Fibroblast of pulmonary artery (primary cell): ENCODE measurements at places on chromosomes 11 and 22.

DNA sequence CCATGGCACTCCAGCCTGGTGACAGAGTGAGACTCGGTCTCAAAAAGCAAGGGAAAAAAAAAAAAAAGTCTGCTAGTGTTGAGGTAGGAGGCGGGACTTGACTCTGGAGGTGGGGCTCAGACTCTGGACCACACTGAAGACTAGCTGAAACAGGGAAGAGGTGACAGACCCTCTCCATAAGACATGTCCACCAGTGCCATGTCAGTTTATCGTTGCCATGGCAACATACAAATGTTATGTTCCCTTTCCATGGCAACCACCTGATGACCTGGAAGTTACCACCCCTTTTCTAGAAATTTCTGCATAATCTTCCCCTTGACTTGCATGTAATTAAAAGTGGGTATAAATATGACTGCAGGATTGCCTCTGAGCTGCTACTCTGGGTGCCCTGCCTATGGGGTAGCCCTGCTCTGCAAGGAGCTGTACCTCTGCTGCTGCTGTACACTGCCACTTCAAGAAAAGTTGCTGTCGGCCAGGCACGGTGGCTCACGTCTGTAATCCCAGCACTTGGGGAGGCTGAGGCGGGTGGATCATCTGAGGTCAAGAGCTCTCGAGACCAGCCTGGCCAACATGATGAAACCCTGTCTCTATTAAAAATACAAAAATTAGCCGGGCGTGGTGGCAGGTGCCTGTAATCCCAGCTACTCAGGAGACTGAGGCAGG, 55.1 kb downstream of the KIAA1671 start:
- no peak for DNase-seq

DNA sequence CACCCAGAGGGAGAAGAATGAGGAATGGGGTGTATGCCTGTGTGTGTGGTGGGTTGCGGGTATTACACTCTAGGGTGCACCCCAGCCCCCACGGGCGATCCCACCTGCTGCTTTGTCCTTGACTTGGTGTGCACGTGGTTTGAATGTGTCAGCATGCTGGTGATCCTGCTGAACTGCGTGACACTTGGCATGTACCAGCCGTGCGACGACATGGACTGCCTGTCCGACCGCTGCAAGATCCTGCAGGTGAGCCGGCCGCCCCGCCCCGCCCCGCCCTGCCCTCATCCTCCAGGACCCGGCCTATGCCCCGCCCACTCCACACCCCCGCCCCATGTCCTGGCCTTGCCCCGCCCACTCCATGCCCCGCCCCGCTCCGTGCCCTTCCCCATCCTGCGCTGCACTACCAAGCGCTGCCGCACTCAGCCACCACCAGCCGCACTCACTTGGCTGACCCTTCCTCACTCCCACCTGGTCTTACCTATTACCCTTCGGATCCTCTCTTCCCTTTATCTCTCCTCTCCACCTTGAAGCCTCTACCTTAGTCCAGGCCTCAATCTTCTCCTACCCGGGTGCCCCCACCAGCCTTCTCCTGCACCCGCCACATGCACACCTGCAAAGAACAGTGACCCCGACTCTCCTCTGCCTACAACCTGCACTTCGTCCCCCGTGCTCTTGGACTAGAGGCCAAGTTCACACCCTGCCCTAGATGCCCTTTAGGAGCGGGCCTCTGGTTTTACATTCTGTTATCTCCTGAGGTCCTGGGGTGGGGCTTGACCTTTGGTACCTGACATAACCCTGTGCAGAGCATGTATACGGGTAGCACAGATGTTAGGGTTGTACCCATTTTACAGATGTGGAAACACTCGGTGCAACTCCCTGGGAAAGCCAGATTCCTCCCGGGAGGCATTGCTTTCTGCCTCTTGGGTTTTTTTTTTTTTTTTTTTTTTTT, 27.7 kb downstream of the CACNA1I start:
- no peak for DNase-seq

DNA sequence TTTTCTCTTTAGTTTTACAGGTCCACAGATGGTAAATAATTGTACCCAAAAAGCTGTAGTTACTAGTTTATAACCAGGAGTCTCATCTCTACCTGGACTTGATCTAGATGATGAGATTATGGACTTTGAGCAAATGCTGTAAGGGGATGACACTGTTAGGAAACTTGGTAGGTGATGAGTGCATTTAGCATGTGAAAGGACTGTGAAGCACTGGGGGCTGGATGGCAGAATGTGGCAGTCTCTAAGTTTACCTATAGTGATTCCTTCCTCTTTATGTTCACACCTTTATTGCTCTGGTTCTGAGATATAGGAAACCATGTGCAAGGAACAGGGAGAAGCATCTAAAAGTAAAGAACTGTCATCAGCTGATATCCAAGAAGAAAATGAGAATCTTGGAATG, 230.7 kb upstream of the CHORDC1 start:
- DNase-seq = no peak

DNA sequence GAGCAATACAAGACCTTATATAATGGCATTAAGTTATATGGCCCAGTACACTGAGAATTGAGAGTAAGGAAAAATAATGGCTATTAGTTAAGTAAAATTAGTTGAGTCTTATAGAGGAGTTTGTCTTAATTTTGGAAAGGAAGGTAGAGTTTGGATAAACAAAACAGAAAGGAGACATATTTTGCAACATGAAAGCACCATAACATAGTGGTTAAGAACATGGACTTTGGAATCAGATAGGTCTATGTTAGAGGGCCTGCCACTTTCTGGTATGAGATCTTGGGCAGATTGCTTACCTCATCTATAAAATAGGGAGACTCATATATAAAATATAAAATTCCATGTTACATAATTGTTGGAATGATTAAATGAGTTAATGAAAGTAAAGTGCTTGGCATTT, 68.9 kb downstream of the CSTPP1 start:
- no peak for DNase-seq

DNA sequence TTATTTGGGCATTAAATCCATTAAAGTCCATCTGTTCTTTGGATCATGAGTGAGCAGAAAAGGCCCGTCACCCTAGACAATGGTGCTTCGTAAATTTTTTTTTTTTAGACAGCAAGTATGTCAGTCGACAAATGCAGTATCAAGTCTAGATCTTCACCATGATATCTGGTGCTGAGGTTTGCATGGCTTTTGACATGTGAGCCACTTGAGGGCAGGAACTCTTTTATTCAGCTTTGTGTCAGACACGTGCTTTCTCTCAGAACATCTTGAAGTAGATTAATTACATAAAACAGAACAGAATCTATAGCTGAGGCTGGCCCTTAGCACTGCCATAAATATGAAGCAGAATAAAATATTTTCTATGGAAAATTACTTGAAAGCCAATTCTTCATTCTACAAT, 62.9 kb upstream of the CARD18 start:
- no peak for DNase-seq

- DNase-seq = no peak
These were observed 35.1 kb downstream of the APOL3 start for GRCh38 chr22:36125434-36125833.

- DNase-seq = no peak
These were observed at the start of gene ANO1 for GRCh38 chr11:70078095-70078780. TSS of gene ANO1 (plus strand) at chr11:70078317. CDS start at chr11:70078607, 290 bp downstream.

DNA sequence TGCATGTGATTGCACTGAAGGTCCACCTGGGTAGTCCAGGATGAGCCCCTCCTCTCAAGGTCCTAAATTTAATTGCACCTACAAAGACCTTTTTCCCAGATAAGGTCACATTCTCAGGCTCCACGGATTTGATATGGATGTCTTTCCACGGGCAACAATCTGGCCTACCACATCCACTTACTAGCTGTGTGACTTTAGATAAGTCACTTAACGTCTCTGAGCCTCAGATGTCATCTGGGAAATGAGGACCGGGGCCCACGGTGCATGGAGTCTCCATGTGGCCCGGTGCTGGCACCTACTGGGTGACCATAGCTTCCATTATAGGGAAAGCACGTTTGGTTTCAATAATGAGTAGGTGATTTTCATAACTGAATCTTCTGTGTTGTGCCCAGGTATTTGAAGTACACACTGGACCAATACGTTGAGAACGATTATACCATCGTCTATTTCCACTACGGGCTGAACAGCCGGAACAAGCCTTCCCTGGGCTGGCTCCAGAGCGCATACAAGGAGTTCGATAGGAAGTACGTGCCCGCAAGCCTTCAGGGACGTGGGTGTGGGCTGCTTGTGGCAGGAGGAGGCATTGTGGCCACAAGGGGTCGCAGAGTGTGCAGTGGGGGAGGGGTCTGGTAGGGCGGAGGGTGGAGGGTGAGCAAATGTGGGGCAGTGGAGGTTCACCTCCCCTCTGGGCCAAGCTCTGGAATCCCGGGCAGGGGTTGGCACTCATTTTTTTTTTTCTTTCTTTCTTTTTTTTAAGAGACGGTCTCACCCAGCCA, 55.7 kb downstream of the ARHGAP8 start:
- DNase-seq = no peak

DNA sequence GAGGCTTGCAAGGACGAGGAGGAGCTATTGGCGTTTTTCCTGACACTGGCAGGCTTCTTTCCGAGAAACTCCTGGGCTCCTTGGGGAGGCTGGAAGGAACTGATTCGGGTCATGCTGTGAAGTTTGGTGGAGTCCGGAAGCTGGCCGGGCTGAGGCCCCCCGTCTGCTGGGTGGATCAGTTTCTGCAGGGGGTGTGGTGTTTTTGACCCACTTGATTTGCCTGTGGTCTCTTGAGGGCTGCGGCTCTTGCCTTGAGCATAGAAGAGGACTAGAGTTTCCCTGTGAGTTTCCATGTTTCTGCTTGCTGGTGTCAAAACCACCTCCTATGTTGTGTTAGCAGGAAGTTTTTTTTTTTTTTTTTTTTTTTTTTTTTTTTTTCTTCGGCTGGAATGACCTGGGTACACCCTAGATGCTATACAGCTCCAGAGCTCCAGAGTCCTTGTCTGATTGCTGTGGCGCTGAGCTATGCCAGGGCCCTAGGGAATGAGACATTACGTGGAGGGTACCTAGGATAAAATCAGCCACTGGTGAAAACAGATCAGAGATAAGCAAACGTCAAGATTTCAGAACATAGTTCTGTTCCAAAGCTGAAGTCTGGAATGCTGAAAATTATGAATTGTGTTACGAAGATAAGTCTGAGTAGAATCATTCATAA, 728 bp downstream of the TBC1D22A start:
- DNase-seq = peak; percentile 31

GRCh38 chr11:76666408-76666807, 4.1 kb downstream of the LRRC32 start:
- DNase-seq = peak; percentile 50

DNA sequence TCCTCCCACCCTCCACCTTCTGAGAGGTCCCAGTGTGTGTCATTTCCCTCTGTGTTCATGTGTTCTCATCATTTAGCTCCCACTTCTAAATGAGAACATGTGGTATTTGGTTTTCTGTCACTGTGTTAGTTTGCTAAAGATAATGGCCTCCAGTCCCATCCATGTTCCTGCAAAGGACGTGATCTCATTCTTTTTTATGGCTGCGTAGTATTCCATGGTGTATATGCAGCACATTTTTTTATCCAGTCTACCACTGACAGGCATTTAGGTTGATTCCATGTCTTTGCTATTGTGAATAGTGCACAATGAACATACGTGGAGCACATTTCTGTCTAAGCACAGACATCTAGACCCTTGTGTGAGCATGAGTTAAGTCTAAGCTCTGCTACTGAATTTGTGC, 5.7 kb downstream of the CD3E start:
- DNase-seq = no peak

- DNase-seq = no peak
These were observed 280.7 kb upstream of the CADM1 start for GRCh38 chr11:115784796-115785521.
